Fibroblast of skin of back (primary cell): ENCODE measurements at places on chromosomes 1 and 21.

DNA sequence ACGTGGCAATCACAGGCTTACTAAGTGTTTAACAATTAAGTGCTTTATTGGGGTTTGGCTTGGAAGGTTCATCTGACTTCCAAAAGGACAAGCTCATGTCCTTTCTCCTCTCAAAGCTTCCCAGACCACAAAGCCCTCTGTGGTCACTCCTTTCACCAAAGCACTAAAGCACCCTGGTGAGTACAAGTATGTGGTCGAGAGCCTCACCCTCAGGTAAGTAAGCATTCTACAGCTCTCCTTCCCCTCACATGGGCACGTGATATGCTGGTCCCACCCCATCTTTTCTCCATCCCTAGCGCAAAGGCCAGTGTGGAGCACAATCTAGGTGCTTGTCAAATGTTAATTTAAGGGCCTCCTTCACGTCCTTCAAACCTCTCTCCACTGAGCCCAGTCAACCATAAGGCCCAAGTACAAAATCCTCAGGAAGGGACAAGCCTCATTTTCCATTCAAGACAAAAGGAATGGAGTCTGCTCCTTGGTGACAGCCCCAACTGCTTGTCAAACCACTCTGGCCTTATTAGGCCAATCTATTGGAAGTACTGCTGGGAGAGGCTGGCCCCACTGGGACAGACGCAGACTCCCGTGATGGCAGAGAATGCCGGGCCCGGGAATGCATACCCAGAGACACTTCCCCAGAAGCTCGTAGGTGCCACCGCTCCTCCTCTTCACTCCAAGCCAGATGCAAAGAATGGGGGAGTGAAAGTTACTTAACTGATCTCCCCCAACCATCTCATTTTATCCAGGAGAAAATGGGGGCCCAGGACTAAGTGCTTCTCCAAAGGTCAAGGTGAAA, 7.8 kb downstream of the STMN1 start:
- no peak for DNase-seq

DNA sequence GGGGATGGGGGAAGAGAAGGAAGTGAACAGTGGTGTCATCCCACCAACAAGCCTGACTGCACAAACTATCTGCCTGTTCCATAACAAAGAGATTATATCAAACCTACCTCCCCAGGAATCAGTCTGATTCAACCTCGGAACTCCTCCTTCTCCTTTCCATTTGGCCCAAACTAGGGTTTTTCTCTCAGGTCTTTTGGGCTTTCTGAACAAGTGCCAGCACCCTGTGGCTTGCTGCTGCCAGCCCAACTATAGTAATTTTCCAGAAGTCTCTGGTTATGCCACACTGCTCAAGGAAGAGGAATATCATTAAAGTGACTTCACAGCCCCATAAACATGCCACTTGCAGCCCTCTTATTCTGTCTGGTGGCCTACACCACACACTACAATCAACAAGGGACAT, 70.5 kb downstream of the RGS7 start:
- DNase-seq = no peak

DNA sequence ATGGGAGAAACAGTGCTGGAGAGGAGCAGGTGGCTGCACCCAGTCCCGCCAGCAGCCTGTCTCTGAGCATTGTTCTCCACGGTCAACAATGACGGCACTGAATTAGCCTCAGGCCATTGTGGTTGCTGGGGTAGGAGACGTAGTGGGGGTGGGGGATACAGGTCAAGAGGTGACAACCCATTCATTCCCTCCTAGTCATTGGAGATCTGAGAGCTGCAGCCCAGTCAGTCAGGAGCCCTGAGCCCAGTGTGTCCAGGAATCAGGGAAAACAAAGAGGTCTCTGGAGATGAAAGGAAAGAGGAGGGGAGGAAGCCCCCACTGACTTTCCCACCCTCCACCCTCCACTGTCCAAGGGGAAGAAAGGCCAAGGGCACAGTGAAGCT, 15.3 kb downstream of the SMIM12 start:
- DNase-seq = no peak

GRCh38 chr1:3073186-3073488, 4.1 kb downstream of the PRDM16 start:
- DNase-seq = no peak

GRCh38 chr1:29457496-29458368, 221.4 kb downstream of the PTPRU start:
- DNase-seq = no peak

- DNase-seq = no peak
Observed at GRCh38 chr1:113691184-113691583, 68.1 kb downstream of the PHTF1 start.

DNA sequence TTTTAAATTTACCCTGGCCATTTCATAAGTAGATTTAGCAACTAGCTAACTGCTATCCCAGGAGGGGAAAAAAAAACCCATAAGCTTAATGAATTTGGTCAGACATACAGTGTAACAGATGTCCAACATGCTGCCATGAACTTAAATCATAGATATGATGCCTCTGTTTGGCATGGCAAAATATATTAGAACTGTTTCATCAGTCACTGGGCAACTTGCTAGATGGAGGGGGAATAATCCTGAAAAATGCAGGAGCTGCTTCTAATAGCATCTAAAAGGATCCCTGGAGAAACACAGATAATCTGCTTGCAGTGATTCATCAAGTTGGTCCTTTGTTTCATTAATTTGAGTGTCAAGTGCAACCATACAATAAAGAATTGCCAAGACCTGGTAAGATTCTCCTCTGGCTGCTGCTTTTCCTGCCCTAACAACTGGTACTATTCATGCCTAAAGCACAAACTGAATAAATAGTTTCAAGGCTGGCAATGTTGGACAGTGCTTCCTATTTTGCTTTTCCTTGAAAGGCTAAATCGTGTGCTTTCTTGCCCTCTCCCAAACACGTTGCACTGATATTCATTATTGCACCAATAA, 1.5 kb upstream of the ST6GALNAC5 start:
- no peak for DNase-seq
